ENCODE measurements at places on chromosomes 6 and 20.

DNA sequence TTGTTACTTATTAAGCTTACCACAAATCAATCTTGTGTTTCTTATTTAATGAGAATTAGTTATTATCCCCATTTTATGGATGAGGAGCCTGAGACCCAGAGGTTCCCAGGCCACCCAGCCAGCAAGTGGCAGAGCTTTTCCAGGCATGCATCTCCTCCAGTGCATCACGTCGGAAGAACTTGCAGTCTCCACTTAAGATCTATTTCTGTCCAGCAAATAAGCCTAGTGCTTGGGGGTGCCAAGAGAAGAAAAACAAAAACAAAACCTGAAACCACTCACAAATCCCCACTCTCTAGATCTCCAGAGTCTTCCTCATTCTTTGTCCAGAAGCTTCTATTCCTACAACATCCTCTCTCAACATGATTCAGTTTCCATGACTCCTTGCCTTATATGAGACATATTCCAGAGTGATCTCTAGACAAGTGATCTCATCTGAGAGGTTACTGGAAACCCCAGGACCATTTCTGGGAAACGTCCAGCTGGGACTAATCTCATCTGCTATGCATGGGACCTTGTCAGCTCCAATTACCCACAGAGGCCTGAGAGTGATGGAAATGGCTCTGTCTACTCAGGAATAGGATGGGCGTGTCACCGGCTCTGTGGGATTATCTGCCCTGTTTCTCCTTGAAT is 4.1 kb downstream of the GUCA1B start:
- DNase-seq = peak; percentile 16

GRCh38 chr20:42938441-42939205 is 251.1 kb downstream of the PTPRT start:
- DNase-seq = no peak

- peak; percentile 30 for DNase-seq
These were observed 745 bp upstream of the AGPAT1 start for GRCh38 chr6:32176476-32177182.

DNA sequence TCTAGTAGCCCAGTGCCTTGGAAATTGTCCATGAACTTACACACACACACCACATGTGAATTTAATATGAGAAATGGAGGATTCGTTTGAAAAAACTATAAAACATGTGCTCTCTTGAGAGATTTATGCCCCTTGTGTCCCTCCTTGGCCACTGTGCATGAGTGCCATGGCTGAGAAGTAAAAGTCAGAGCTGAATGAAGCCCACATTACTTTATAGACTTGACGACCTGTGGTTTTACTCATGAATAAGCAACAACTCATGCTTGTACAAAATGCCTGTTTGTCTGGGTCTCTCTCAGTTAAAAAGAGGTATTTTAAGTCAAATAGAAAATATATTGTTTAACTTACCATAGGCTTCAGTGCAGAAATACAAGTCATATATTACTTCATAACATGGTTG is 102.7 kb downstream of the KCNQ5 start:
- DNase-seq = no peak

GRCh38 chr6:146914489-146915483 is 289.4 kb upstream of the STXBP5 start:
- DNase-seq = peak; percentile 96

- DNase-seq = no peak
These were observed 326.6 kb downstream of the THBS2 start for GRCh38 chr6:168927026-168927425.

DNA sequence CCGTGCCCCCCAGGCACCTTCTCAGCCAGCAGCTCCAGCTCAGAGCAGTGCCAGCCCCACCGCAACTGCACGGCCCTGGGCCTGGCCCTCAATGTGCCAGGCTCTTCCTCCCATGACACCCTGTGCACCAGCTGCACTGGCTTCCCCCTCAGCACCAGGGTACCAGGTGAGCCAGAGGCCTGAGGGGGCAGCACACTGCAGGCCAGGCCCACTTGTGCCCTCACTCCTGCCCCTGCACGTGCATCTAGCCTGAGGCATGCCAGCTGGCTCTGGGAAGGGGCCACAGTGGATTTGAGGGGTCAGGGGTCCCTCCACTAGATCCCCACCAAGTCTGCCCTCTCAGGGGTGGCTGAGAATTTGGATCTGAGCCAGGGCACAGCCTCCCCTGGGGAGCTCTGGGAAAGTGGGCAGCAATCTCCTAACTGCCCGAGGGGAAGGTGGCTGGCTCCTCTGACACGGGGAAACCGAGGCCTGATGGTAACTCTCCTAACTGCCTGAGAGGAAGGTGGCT is 960 bp downstream of the TNFRSF6B start:
- DNase-seq = no peak

- peak; percentile 79 for DNase-seq
These were observed 27.8 kb downstream of the TNXB start for GRCh38 chr6:32081168-32081990.

DNA sequence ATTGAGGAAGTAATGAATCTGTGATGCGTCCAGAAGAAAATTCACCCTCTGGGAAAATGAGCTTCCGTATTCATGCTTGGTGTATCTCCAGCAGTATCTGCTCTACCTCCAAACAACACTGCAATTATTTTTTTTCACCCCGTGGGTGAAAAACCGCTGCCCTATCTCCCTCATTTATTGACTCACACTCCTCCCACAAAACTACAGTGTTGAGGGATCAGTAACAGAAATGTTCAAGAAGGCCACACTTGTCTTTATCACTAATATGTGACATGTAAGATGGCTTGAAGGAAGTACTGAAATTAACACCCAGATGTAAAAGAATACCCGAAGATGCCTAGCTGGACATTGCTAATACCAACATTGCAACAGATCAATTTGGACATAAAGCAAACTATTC is 4.9 kb upstream of the TBX18 start:
- no peak for DNase-seq

DNA sequence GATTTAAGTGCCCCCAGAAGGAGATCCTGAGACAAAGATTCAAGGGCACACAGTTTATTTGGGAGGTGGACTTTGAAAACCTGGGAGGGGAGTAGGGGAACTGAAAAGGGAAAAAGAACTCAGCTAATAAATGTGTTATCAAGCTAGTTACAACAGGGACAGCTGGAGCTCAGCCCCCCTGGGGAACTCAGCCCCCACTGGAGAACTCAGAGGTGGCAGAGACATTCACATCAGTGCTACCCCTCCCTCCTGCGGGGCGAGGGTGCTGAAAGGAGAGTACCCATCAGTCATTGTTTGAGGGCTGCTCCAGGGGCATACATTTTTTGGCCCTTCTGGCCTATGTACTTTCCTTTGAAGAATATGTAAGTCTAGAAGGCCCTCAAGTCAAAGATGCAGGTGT is 101.4 kb downstream of the LRFN2 start:
- no peak for DNase-seq

GRCh38 chr6:45781890-45782289 is 233.8 kb downstream of the CLIC5 start:
- no peak for DNase-seq

DNA sequence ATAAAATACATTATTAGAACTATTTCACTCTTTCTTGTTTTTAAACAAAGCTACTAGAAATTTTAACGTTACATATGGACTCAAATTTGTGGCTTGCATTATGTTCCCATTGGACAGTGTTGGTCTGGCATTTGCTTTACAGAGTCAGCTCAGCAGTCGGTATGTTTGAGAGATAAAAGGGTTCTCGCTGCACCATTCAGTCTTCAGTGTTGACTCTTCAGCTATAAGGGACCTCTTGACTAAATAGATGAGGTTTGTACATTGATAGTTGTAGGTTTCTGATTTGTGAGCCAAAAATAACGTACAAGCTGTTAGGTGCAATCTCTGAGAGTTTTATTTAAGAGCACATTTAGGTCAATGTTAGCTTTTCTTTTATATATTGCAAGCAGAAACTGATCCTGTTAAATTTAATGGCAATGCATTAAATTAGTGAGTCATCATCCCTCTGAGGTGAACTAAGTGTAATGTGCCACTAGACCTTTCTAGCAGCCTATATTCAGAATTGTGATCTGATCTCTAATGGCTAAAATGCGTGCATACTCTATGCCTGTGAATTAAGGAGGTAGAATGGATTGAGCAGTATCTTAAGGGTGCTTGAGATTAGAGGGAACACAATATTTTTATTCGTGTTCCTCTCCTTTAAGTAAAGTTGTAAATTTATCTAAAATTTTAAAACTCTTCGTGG is 485.6 kb upstream of the SYNCRIP start:
- no peak for DNase-seq

DNA sequence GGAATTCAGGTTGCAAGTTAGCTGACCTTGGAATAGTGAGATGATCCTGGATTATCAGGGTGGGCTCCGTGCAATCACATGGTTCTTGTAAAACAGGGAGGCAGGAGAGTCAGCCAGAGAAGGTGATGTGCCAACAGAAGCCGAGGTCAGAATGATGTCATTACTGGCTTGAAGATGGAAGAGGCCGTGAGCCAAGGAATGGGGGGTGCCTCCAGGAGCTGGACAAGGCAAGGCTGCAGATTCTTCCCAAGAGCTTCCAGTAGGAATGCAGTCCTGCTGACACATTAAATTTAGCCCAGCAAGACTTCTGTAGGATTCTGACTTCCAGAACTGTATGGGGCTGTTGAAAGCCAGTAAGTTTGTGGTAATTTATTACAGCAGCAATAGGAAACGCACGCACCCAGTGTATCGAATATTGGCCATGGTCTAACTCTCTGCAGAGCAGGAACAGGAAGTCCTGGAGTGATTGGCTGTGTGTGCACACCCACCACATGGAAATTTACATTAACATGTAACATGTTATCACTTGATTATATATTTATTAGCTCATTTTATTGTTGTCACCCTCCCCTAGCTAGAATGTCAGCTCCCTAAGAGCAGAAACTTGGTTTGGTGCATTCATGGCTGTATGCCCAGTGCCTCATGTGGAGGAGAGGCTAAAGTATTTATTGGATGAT is 19.1 kb downstream of the SLC24A3 start:
- DNase-seq = no peak

DNA sequence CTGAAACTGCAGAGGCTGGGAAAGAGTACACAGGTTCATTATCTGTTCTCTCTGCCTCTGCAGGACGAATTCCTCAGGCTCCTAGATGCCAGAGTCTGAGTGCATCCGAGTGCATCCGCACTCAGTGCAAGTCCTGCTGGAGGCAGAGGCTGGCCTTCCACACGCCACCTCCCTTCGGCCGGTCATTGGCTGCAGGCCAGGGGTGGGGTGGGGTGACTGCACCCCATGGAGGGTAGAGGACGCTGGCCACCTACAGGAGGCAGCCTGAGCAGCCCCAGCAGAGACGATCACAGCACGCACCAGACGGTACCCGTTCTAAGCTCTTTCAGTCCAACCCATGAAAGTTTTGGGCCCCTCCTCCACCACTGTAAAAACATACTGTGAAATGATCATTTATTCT is 11.7 kb downstream of the SFT2D1 start:
- peak; percentile 12 for DNase-seq

GRCh38 chr6:136757150-136757549 is 35.1 kb downstream of the MAP3K5 start:
- no peak for DNase-seq

DNA sequence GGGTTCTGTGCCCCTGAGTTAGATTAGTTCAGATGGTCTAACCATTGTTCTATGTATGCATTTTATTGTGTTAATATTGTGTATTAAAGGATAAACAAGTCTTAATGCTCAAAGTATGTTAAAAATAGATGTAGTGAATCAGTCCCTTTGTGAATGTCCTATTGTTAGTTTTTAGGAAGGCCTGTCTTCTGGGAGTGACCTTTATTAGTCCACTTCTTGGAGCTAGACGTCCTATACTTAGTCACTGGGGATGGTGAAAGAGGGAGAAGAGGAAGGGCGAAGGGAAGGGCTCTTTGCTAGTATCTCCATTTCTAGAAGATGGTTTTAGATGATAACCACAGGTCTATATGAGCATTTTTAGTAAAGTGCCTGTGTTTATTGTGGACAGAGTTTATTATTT is 12.3 kb upstream of the HMGN4 start:
- no peak for DNase-seq

GRCh38 chr6:132380358-132381029 is 20.8 kb downstream of the MOXD1 start:
- DNase-seq = no peak

GRCh38 chr20:2699775-2700413 is 7.3 kb downstream of the EBF4 start:
- DNase-seq = no peak

DNA sequence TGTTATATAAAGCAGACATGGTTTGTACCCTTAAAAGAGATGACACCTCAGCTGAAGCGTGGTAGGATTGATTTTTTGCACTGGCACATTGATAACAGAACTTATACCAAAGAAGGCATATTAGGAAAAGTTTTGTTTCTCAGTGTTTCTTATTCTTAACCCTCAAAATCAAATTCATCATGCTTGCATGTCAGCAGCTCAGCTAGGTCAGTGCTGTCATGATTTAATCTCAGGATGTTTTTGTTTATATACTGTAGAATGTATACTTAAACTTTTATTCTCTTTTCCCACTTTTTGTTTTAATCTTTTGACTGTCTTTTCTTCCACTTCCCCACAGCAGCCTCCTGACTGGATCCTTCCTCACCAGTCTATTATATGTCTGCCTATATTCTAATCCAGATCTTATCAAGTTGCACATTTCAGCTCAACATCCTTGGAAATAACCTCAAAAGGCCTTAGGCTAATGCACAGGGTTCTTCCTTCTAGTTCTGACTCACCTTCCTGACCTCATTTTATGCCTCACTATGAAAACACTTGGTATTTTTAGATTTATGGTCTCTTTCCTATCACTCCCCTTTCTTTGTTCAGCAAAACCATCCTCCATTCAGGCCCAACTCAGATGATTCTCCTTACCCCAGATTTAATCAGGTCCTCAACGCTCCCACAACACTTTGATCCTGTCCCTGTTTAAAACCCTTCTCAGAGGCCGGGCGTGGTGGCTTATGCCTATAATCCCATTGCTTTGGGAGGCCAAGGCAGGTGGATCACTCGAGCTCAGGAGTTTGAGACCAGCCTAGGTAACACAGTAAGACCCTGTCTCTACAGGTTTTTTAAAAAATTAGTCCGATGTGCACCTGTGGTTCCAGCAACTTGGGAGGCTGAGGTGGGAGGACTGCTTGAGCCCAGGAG is 7.2 kb downstream of the HEBP2 start:
- peak; percentile 16 for DNase-seq

GRCh38 chr20:59785986-59786795 is 147.2 kb downstream of the SYCP2 start:
- no peak for DNase-seq

DNA sequence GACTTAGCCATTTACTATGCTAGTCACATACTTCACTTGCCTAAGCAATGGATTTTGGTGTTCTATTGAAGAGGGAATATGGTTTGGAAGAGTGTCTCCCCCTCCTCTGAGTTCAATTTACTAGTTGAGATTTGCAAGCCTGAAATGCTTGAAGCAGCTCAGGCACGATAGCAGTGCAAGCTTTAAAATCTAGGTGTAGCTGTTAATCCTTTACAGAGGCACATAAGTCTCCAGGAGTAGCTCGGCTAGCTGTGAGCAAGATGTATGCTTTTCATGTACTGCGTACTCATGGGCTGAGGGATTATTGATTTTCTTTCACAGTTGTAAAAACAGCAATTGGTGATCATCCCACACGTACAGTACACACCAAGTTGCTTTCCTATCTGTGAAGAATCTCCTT is 726 bp downstream of the FLRT3 start:
- DNase-seq = no peak

DNA sequence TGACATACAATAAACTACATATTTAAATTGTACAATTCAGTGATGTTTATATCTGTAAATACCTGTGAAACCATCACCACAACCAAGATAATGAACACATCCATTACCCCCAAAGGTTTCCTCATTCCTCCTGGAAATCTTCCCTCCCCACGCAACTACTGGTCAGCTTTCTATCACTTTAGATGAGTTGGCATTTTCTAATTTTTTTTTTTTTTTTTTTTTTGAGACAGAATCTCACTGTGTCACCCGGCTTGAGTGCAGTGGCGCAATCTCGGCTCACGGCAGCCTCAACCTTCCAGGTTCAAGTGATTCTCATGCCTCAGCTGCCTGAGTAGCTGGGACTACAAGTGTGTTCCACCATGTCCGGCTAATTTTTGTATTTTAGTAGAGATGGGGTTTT is 31.7 kb upstream of the ECI2 start:
- DNase-seq = no peak
